PC-3 (cell line): ENCODE measurements at places on chromosomes 5 and 9. TPM values are rescaled to one million over a fixed set of nuclear protein-coding genes. Genes with fewer than 3 reads are reported as not detected.

- DNase-seq = no peak
- H3K36me3 ChIP-seq = no peaks in the 10 kb centered on the region
- no peak overlapping the region for H3K27ac ChIP-seq
- no peak overlapping the region for H3K4me3 ChIP-seq
- H3K27me3 ChIP-seq = no peaks in the 10 kb centered on the region
- H3K4me1 ChIP-seq = no peaks in the 10 kb centered on the region
Observed at GRCh38 chr9:87469793-87470465, 27.7 kb upstream of the DAPK1 start.

DNA sequence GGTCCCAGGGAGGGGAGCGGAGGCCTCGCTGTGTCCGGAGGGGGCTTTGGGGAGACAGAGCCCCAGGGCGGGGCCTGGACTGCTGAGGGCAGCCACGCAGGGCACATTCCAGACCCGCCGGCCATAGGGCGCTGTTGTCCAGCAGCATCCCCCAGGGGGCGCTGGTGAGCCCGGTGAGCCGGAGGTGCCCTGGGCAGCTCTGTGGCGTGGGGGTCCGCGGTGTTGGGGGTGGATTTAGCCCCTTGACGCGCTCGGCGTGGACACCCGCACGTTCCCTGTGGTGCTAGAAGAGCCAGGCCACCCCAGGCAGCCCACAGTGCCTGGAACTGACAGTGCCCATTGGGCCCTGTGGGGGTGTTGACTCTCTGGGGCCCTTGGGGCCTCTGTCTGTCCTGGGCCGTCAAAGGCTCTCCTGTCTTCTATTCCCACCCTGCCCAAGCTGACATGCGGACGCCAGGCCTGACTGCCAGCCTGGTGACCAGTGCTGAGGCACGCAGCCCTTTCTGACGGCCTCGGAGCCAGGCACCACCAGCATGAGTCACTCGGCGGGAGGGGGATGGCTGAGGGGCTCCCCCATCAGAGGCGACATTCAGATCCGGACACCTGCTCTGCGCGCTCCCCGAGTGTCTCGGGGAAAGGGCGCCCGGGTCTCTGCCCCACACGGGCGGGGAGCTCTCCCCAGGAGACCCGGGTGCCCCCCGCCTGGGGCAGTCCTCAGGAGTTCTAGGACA is 23.9 kb downstream of the TPPP start:
- H3K4me3 ChIP-seq = no peak overlapping the region
- no peaks in the 10 kb centered on the region for H3K27me3 ChIP-seq
- H3K36me3 ChIP-seq = peaks cover 14% of the 10 kb centered on the region; the same call in 1 of the 2 replicates

GRCh38 chr5:150166650-150167511 is at the start of gene CDX1:
CDX1 (plus strand) TSS chr5:150166778; CDS start chr5:150166877, 99 bp downstream.
- no peaks in the 10 kb centered on the region for H3K36me3 ChIP-seq
- H3K4me3 ChIP-seq = no peak within 1 kb of the TSS
- peaks cover 4% of the 10 kb centered on the region; the same call in 1 of the 2 replicates for H3K4me1 ChIP-seq

- H3K27me3 ChIP-seq = peaks cover 29% of the 10 kb centered on the region
- no peak for DNase-seq
- no peaks in the 10 kb centered on the region for H3K4me1 ChIP-seq
- no peaks in the 10 kb centered on the region for H3K36me3 ChIP-seq
Observed at GRCh38 chr5:76487821-76488220, 84.7 kb downstream of the IQGAP2 start.

Gene GRIA1
- total RNA-seq = not detected in 2 replicates

Gene JADE2
- total RNA-seq = 33.2 and 42.3 TPM in 2 replicates
